ENCODE measurements at places on chromosomes 5 and 9.
A peak's percentile ranks its signal among the peaks of the same experiment; 100 is the strongest.

DNA sequence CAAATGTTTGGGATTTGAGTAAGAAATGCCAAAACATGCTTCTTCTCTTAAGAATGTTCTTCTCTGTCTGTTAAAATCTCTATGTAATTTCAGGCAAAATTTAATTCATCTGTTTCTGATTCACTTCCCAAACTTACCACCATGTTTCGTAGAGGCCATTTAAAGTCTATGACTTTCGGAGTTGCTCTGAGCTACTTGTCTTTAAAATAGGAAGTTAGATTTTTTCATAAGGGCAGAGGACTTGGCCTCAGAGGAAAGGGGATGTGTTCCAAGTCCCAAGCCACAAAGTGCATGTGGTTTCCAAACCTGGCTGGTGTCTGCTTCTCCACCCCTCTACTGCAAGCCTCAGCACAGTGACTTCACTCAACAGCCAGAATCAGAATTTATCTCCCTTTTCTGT lies 111.3 kb upstream of the ADRA1B start:
- peak; percentile 24 for DNase-seq

DNA sequence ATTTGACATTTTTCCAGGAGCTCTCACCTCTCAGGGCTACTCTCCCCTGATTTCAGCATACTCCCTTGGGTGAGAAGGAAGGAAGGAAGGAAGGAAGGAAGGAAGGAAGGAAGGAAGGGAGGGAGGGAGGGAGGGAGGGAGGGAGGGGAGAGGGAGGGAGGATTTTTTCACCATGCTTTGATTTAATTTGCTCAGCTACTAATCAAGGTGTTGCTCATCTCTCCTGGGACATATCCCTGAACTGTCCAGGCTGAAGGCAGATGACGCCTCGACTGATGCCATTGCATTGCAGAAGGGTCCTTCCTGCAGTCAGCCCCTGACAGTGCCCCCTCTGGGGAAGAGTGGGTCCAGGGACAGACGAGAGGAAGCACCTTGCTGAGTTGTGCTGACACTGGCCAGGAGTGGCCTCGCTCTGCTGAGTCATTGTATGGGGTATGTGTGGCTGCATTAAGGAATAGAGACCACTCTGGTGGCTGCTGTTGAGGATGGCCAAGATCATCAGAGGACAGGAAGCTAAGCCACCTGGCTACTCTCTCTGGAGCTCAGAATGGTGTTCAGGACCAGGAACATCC lies 43.6 kb upstream of the CRB2 start:
- no peak for DNase-seq

- no peak for DNase-seq
These were observed 233.7 kb upstream of the MSX2 start for GRCh38 chr5:174490728-174491127.

- no peak for DNase-seq
These were observed 61.8 kb downstream of the SLC36A1 start for GRCh38 chr5:151509231-151509630.

- no peak for DNase-seq
These were observed 409.2 kb downstream of the HTR1A start for GRCh38 chr5:63553073-63553472.

DNA sequence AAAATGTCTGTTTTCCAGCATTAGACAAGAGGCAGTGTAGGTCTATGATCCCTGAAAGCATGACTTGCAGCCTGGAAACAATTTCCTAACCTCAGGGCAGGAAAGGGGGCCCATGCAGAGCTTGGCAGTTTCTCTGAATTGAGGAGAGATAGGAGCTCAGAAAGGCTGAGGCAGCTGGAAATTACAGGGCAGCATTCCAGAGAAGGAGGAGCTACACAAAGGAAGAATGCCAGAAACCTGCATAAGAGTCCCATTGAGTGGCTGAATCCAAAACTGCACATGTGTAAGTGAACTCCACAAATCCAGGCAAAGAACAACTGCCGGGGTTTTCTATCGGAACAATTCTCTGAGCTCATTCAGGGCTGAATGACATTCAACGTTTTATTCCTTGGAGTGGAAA lies 346.8 kb downstream of the PIK3R1 start:
- no peak for DNase-seq

DNA sequence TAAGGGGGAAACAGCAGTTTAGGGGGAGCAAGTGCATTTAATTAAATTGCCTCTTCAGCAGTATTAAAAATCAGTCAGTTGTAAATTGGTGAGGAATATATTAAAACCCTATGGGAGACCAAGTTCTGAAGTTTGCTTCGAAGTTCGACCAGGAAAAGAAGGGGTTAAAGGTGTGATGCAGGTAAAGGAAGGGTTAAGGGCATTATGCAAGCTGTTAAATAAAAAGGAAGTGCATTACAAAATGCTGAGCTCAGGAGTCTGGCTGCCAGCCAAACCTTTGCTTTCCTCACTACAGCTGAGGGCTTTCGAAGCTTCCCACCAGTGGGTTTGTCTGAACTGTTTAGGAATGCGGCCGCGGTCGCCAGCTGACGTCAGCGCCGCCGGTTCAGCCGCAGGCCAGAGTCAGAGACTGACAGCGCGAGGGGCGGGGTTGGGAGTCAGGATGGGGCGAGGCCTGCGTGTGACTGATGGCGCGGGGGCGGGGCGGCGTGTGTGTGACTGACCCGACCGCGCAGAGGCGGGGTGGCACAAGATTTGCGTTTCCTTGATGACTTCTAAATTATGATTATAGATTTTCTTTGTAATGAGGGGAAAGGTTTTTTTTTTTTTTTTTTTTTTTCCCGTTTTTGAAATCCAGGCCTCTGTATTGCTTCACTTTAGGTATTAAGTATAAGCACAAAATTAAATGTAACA lies 76.6 kb downstream of the ZSWIM6 start:
- peak; percentile 97 for DNase-seq

DNA sequence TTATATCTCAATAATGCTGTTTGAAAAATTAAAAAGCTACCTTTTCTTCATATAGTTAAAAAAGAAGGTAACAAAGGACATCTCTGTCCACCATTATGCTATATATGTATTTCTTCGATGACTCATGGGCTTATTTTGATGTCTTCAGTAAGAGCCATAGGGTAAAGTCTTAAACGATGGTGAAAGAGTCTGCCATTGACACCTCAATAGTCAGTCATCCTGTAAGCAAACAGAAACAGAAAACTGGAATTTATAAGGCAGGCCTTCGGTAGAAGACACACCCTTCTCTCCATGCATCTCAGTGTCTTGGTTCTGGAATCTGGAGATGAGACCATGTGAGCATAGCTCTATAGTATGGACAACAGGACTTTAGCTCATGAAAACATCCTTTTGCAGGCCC lies 87.0 kb upstream of the ZNF462 start:
- DNase-seq: no peak

- DNase-seq: peak; percentile 31
These were observed 1.0 kb downstream of the BASP1 start for GRCh38 chr5:17218353-17219005.

GRCh38 chr9:120730654-120731514 lies 16.6 kb upstream of the MEGF9 start:
- DNase-seq: no peak

- no peak for DNase-seq
These were observed 81.0 kb upstream of the HTR4 start for GRCh38 chr5:148735301-148735835.

- DNase-seq: no peak
These were observed 54.2 kb upstream of the ANGPTL2 start for GRCh38 chr9:127176631-127177030.

GRCh38 chr5:115050866-115051265 lies 118.8 kb downstream of the TRIM36 start:
- DNase-seq: no peak

GRCh38 chr5:158429564-158429963 lies 570.6 kb upstream of the CLINT1 start:
- DNase-seq: no peak

Data from nucleus accumbens (tissue), 56 donors.